ENCODE measurements at places on chromosomes 5 and 9.

- no peak for DNase-seq
Measured at GRCh38 chr5:117892360-117892759, 1096.0 kb downstream of the DTWD2 start.

DNA sequence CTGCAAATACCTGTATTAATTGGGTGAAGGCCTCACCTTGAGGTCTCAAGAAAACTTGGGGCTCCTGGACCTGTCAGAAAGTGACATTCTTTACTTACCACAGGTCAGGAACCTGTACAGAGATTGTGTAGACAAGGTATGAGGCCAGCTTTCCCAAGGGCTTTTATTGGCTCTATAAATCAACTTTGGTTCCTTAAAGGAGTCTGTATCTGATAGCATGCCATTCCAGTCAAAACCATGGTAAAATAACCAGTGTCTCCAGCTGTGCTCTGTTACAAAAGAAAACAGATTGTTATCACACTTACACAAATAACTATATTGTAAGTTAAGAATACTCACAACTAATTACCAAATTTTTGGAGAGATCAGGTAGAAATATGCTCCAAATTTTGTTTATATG, 64.5 kb downstream of the COL15A1 start:
- no peak for DNase-seq

DNA sequence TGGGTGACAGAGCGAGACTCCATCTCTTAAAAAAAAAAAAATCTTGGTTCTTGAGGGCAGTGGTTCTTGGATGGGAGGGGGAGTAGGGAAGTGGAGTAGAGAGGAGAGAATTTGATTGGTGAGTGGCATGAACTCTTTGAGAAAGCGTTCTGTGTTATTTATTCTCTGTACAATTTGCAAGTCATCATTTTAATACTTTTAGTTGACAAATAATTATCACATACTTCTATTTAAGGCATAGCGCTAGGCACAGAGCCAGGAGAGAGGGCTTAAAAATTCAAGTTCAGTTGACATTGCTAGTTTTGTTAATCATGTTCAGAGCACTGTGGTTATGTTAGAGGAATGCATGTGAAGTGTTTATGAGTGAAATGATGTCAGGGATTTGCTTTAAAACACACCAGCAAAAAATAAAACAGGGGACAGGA, 24.6 kb downstream of the HSDL2 start:
- no peak for DNase-seq

DNA sequence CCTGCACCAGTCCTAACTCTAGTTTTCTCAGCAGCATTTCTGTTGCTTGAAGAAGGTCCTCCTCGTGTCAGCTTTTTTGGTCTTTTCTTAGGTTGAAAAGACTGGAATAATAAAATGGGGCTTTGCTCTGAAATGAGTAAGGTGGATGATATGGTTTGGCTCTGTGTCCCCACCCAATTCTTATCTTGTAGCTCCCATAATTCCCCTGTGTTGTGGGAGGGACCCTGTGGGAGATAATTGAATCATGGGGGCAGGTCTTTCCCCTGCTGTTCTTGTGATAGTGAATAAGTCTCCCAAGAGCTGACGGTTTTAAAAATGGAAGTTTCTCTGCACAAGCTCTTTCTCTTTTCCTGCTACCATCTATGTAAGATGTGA, 53.6 kb downstream of the LIX1 start:
- no peak for DNase-seq

- no peak for DNase-seq
Measured at GRCh38 chr5:59587489-59588337, 305.8 kb downstream of the PDE4D start.

DNA sequence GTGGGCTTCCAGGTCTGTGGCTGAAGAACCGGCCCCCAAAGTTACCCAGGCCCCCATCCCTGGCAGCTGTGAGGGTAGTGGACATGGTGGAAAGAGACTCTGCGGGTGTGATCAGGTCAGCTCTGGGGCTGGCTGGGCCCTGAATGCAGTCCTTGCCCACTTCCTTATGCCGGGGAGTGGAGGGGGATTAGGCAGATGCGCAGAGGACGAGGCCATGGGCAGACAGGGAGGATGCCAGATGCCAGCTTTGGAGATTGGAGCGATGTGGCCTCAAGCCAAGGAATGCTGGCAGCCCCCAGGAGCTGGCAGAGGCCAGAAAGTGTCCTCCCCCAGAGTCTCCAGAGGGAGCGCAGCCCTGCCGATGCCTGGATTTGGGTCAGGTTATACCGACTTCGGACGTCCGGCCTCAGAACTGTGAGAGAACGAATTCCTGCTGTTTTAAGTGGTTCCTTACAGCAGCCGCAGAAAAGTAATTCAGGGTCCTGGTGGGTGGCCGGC, 69.8 kb downstream of the ADAMTS2 start:
- DNase-seq, result no peak

- DNase-seq, result no peak
Measured at GRCh38 chr9:87667164-87667738, 58.7 kb upstream of the CTSL start.

GRCh38 chr9:94681508-94681907, 42.2 kb upstream of the FBP1 start:
- peak; percentile 2 for DNase-seq

DNA sequence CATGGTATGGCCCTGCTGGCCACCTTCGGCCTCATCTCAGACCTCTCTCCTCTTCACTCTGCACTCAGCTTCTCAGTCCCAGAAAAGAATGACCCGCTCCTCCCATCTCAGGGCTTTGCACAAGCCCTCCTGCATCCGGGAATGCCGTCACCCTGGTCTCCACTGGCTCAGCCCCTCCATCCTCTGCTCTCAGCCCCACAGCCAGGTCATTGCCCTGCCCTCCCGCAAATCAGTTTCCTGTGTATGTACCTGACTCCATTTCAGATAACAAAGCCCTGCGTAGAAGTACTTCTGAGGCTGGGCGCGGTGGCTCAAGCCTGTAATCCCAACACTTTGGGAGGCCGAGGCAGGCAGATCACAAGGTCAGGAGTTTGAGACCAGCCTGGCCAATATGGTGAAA, 28.9 kb upstream of the EEIG1 start:
- DNase-seq, result no peak

DNA sequence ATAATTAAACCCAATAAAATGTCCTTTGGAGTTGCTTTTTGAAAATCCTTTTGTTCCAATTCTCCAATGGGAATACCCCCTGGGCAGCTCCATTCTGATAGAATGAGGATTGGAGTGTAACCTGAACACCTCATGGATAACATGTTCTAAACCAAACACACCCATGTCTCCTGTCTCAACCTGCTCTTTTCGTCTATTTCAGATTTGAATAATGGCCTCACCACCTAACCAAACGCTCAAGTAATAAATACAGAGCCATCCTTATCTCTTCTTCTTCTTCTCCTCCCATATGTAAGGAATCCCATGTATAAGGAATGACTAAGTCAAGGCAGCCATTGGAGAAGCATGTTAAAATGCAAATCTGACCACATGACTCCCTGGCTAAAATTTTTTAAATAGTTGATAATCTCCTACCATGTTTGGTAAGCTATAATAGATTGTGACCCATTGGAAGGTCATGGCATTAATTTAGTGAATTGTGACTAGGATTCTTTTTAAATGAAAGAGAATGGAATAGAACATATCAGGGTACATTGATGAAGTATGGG, 26.0 kb downstream of the ELL2 start:
- DNase-seq, result no peak

GRCh38 chr9:98009437-98009836, 26.3 kb downstream of the ANP32B start:
- DNase-seq, result no peak

DNA sequence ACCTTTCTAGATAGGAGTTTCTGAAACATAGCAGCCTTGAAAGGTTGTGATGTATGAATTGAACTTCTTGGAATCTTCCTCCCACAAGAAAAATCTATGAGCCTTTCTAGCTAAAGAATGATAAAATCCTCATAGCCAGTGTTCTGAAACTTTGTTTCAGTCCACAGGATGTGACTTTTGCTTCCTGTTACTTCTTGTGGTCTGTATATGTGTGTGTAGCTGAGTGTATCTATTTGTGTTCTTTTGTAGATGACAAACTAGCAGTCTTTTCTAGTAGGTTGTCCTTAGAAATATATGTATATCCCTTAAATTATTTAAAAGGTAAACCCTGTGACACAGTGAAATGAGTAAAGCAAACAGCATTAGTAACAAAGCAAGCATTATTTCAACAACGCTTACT, 188.8 kb downstream of the MRPS30 start:
- DNase-seq, result no peak

GRCh38 chr5:922436-923280, 30.0 kb downstream of the TRIP13 start:
- no peak for DNase-seq

DNA sequence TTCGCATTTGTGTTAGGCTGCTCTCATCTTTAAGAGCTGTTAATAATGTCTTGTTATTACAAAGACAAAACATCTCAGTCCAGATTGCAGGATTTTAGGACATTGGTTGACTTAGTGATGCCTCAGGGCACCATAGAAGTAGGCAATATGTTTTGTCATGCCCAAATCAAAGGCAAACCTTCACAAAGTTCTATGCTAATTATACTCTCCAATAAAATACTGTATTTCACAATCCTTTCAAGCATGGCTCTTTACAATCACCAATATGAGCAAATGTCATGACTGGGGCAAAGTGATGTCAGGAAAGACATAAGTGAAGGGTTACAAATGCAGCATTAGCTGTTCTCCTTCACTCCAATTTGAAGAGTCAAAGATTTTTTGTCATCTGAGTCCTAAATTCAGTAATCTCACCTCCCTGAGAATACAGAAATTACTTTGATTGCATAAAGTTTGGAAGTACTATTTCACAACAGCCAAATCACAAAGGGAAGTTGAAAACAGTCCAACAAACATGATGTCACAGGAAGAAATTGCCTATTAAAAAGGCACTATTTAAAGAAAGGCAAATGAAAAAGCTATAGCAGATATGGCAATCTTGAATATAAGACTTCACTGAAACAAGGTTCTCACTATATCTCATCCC, 303.2 kb downstream of the PRR16 start:
- DNase-seq, result no peak

GRCh38 chr5:140608722-140609121, 24.3 kb downstream of the CD14 start:
- DNase-seq, result no peak

DNA sequence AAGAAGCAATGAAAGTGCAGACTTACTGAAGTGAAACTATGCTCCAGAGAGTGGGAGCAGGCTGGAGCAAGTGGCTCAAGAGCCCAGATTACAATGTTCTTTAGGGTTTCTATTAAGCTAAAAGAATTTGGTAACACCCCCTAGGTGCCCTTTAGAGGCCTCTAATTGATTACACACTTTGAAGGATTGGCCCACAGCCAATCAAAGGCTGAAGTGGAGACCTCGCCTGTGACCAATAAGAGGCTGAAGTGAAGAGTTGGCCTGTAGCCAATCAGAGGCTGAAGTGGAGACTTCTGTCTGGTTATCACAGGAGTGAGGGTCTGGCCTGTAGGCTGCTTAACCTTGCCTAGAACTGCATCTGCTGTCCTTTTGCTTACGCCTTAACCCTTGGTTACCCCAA, 46.7 kb upstream of the SPATA31C2 start:
- DNase-seq, result no peak

- no peak for DNase-seq
Measured at GRCh38 chr5:111720333-111720890, 36.6 kb downstream of the NREP start.

- DNase-seq, result no peak
Measured at GRCh38 chr9:69254223-69254622, 70.8 kb upstream of the ENTREP1 start.

- no peak for DNase-seq
Measured at GRCh38 chr9:125074976-125075375, 68.4 kb downstream of the SCAI start.

- no peak for DNase-seq
Measured at GRCh38 chr9:108271236-108271635, 584.5 kb downstream of the ACTL7B start.

- no peak for DNase-seq
Measured at GRCh38 chr5:112795944-112796678, 58.4 kb downstream of the APC start.

DNA sequence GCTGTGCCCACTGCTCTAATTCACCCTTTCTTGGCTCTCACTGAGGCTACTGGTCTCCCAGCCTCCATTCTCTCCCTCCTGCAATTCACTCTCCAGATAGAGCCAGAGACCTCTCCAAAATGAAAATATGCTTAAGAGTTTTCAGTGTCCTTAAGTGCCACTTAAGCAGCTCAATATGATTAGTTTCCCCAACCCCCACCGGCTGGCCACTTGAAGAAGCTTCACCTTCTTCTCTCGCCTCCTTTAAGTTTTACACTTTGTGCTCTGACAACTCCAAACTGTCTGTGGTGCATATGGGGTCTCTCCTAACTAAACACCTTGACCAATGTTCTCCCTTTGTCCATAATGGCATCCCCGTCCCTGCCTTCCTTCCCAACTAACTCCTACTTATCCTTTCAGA, 53.4 kb downstream of the CDK5RAP2 start:
- no peak for DNase-seq

- no peak for DNase-seq
Measured at GRCh38 chr9:123174079-123174478, 94.3 kb downstream of the STRBP start.

- DNase-seq, result no peak
Measured at GRCh38 chr9:117887383-117887782, 183.2 kb downstream of the TLR4 start.

GRCh38 chr9:125332527-125332926, 70.9 kb downstream of the GAPVD1 start:
- no peak for DNase-seq

DNA sequence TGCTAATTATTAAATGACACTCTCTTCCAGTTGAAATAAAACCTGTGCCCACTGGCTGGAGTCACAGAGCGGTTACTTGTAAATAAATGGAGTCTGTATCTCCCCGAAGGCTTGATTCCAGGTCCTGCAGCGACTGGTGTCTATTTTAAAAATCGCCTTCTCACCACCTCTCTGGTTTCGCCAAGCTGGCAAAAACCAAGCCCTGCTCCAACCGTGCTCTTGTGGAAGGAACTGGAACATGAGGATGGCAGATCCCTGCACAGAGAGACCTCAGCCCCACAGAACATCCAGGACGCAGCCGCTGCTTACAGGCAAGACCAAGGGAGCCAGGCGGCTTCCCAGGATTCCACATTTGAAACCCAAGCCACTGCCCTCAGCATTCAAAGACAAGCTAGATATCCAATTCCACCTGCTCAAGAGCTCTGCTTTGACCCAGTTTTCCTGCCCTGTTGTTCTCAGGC, 15.0 kb downstream of the SEMA4D start:
- no peak for DNase-seq

- no peak for DNase-seq
Measured at GRCh38 chr5:151002250-151002649, 18.1 kb upstream of the GPX3 start.

Measured in stimulated activated CD8-positive, alpha-beta memory T cell treated with anti-CD3 and anti-CD28 coated beads, Interleukin-4, amount 100 ng/mL, for 4 hours (primary cell).